ENCODE measurements at places on chromosomes 11 and 22. TPM values are rescaled to one million over a fixed set of nuclear protein-coding genes. Genes with fewer than 3 reads are reported as not detected.
A peak's percentile ranks its signal among the peaks of the same experiment; 100 is the strongest.

The DMC1 gene
- total RNA-seq: 1.4 TPM

The C11orf91 gene
- total RNA-seq: 0.75 TPM

GRCh38 chr11:103338621-103339484 is 229.6 kb downstream of the DYNC2H1 start:
- H3K4me3 ChIP-seq: no peak overlapping the region
- no peaks in the 10 kb centered on the region for H3K27me3 ChIP-seq
- DNase-seq: no peak
- peaks cover 12% of the 10 kb centered on the region for H3K36me3 ChIP-seq

- no peaks in the 10 kb centered on the region for H3K27me3 ChIP-seq
- no peak overlapping the region for H3K27ac ChIP-seq
- H3K36me3 ChIP-seq: peaks cover 14% of the 10 kb centered on the region
- no peak overlapping the region for H3K4me3 ChIP-seq
Observed at GRCh38 chr11:68750195-68751003, 921 bp downstream of the TESMIN start.

The SCUBE1 gene
- 0.68 TPM for total RNA-seq

- peak overlapping the region; percentile 54 for H3K27ac ChIP-seq
- H3K36me3 ChIP-seq: no peaks in the 10 kb centered on the region
- no peaks in the 10 kb centered on the region for H3K27me3 ChIP-seq
- peak overlapping the region; percentile 90 for H3K4me3 ChIP-seq
Observed at GRCh38 chr11:73597336-73597955, 466 bp downstream of the FAM168A start.

GRCh38 chr11:44199298-44199697 is 103.8 kb downstream of the EXT2 start:
- peaks cover 33% of the 10 kb centered on the region for H3K36me3 ChIP-seq
- no peak overlapping the region for H3K27ac ChIP-seq
- H3K4me3 ChIP-seq: no peak overlapping the region

- DNase-seq: no peak
- H3K27ac ChIP-seq: no peak overlapping the region
- no peak overlapping the region for H3K4me3 ChIP-seq
- peaks cover 14% of the 10 kb centered on the region for H3K27me3 ChIP-seq
- H3K4me1 ChIP-seq: no peaks in the 10 kb centered on the region
- H3K36me3 ChIP-seq: no peaks in the 10 kb centered on the region
Observed at GRCh38 chr22:38026130-38027111, 30.8 kb upstream of the PICK1 start.

GRCh38 chr22:39763276-39763675 is 130.3 kb downstream of the ENTHD1 start:
- no peak overlapping the region for H3K4me3 ChIP-seq
- no peaks in the 10 kb centered on the region for H3K4me1 ChIP-seq
- no peak for DNase-seq
- H3K27me3 ChIP-seq: peaks cover 77% of the 10 kb centered on the region
- no peak overlapping the region for H3K27ac ChIP-seq

The TRIM49D1 gene
- total RNA-seq: not detected

GRCh38 chr11:123976770-123977560 is 616 bp downstream of the OR10S1 start:
- peaks cover 13% of the 10 kb centered on the region for H3K4me1 ChIP-seq
- peaks cover 4% of the 10 kb centered on the region for H3K27me3 ChIP-seq
- DNase-seq: no peak
- no peak overlapping the region for H3K27ac ChIP-seq

DNA sequence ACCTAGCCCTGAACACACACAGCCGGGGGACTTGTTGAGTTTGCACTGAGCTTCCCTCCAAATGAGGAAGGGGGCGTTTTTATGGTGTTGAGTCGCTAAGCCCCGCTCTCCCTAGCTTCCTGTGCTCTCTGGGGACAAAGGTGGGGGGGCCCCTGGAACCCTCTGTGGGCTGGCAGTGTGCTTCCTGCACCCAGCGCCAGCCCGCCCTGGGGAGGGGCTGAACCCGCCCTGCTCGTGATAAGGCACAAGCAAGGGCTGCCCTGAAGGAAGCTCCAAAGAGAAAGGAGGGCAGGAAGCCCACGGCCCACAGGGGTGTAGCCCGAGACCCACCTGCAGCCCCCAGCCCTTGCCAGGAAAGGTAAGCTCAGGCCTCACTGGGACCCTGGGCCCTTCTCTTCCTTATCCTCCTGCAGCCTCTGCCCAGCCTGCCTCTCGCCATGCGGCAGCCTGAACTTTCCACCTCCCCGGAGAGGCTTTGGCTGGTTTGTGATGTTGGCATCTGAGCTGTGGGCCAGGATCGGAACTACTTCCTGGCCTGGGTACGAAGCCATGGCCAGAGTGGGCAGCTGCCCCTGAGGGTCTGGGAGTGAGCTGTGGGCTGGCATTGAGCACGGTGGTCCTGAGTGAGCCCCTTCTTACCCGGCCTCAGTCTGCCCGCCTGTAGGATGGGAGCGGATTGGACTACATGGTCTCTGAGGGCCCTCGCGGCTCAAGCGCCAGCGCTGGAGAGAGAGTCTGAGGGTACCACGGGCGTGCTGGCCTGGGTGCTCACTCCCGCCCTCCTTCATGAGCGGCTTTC is at the start of gene FERMT3:
FERMT3 (plus strand) TSS at position 265 of the 799 bp plus-strand sequence. CDS start 644 bp downstream, outside the sequence.
- no peak within 1 kb of the TSS for H3K4me3 ChIP-seq
- H3K27ac ChIP-seq: peak within 1 kb of the TSS; percentile 80
- H3K4me1 ChIP-seq: peaks cover 17% of the 10 kb centered on the region
- DNase-seq: no peak

DNA sequence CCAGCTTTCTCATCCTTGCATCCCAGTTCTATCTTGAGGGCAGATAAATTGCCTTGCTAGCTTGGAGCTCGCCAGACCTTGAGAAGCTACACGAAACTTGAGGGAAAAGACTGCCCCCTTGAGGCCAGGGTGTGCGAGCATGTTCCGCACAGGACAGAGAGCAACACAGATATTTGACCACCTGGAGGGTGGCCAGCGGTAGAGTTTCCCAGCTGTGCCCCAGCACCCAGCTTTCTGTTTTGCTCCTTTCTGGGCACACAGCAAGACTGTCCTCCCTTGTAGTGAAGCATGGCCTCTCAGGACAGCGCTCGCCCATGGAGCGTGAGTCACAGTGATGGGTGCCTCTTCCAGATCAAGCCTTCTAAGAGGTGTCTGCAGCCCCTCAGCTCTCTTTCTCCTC is 23.5 kb downstream of the SPATA19 start:
- DNase-seq: peak; percentile 69
- no peaks in the 10 kb centered on the region for H3K27me3 ChIP-seq
- H3K4me1 ChIP-seq: no peaks in the 10 kb centered on the region

The GLB1L3 gene
- not detected for total RNA-seq

The UBXN1 gene
- 132 TPM for total RNA-seq

The TENM4 gene
- 74.1 TPM for total RNA-seq

The SLC17A6 gene
- not detected for total RNA-seq

GRCh38 chr11:16217631-16218030 is 138.7 kb downstream of the SOX6 start:
- no peak for DNase-seq
- no peaks in the 10 kb centered on the region for H3K27me3 ChIP-seq
- no peak overlapping the region for H3K27ac ChIP-seq
- peaks cover 2% of the 10 kb centered on the region for H3K4me1 ChIP-seq
- H3K36me3 ChIP-seq: no peaks in the 10 kb centered on the region

The PPM1F gene
- 37.6 TPM for total RNA-seq

The OR5M3 gene
- total RNA-seq: not detected

The DDX25 gene
- not detected for total RNA-seq

DNA sequence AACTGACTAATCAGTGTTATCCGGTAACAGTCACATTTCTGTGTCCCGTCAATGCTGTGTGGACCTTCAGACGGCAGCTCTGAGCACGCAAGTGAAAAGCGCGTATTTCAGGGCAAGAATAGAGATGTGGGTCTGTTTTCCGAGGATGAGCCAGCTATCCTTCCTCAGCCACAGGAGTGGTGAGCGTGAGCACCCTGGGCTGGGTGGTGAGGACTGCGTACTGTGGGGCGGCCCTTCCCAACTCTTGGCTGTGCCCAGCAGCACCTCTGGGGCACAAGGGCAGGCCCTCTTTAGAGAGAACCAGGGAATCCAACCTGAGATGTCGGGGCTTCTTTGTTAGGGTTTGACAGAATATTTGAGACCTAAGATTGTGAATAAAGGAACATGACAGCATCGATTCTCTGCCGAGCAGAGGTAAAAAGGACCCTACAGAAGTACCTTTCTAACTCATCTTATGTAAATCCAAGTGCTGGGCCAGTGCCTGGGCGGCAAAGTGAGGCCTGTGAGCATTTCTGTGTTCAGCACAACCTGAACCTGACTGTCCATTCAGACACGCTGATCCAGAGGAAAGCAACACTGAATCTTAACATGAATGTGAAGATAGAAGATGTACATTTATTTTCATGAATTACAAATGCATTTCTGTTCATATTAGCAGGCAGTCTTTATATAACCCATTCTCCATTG is 26.5 kb upstream of the YPEL1 start:
- H3K4me3 ChIP-seq: no peak overlapping the region
- no peak overlapping the region for H3K27ac ChIP-seq
- H3K36me3 ChIP-seq: peaks cover 50% of the 10 kb centered on the region
- no peaks in the 10 kb centered on the region for H3K27me3 ChIP-seq
- peaks cover 8% of the 10 kb centered on the region for H3K4me1 ChIP-seq

- H3K36me3 ChIP-seq: peaks cover 2% of the 10 kb centered on the region
- no peak for DNase-seq
- no peaks in the 10 kb centered on the region for H3K4me1 ChIP-seq
Observed at GRCh38 chr11:1419811-1420210, 30.1 kb downstream of the BRSK2 start.

- DNase-seq: no peak
- H3K4me3 ChIP-seq: no peak overlapping the region
- H3K4me1 ChIP-seq: no peaks in the 10 kb centered on the region
- H3K27me3 ChIP-seq: no peaks in the 10 kb centered on the region
- H3K36me3 ChIP-seq: peaks cover 38% of the 10 kb centered on the region
Observed at GRCh38 chr11:108207683-108208060, 14.8 kb downstream of the NPAT start.

DNA sequence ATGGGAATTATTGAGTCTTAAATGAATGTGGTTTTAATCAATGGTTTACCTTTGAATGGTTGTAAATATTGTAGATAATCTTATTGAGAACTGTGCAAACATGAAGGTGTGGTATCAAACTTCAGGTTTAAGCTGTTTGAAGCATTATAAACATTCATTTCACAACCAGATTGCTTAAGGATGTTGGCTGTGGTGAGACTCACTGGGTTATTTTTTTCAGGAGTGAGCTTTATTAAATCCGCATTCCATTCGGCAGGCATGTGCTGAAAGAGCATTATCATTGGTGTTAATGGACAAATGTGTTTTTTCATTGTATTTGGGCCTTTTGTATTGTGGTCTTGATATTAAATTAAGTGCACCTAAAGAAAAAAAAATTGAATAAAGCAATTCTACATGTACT is 9.7 kb downstream of the MMP3 start:
- peaks cover 31% of the 10 kb centered on the region for H3K27me3 ChIP-seq
- no peak for DNase-seq
- H3K27ac ChIP-seq: no peak overlapping the region
- no peak overlapping the region for H3K4me3 ChIP-seq
- no peaks in the 10 kb centered on the region for H3K36me3 ChIP-seq
